Activated naive CD4-positive, alpha-beta T cell (primary cell): ENCODE measurements at places on chromosomes 1 and 21.

DNA sequence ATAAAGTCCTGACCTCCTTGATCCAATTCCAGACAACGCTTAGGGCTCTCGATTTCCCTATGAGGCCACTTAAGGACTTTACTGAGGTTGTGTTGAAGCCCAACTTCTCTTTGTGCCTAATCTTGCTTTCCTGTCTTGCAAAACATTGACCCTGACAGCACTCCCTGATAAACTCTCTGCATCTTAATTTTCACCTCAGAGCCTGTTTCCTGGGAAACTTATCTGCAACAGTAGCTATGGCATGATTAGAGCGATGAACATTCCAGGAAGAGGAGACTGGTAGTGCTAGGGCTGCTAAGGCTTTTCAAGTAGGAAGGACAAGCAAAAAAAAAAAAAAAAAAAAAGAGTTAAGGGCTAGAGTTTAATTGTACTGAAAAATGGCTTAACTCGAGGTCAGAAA, 118.9 kb downstream of the RGS21 start:
- no peak for DNase-seq

- no peak for DNase-seq
These were observed 266.7 kb upstream of the RAB4A start for GRCh38 chr1:229004066-229004833.

DNA sequence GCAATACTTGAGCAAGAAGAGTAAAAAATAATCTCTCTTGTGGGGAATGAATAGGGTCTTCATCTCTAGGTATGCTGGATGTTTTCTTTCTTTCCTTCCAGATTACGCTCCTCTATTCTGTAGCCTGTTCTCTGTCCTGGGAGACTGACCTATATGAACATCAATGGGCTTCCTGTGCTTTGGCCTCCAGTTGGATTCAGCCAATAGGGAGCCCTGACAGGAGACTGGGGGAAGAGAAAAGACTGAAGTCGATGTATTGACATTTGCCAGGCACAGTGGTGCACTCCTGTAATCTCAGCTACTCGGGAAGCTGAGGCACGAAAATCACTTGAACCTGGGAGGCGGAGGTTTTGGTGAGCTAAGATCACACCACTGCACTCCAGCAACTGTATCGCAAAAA, 17.6 kb downstream of the SEMA6C start:
- no peak for DNase-seq

GRCh38 chr21:14591882-14592281, 45.8 kb upstream of the SAMSN1 start:
- no peak for DNase-seq

GRCh38 chr1:58293388-58293787, 253.1 kb downstream of the OMA1 start:
- no peak for DNase-seq
